ENCODE measurements at places on chromosomes 12 and 14.
A peak's percentile ranks its signal among the peaks of the same experiment; 100 is the strongest.

DNA sequence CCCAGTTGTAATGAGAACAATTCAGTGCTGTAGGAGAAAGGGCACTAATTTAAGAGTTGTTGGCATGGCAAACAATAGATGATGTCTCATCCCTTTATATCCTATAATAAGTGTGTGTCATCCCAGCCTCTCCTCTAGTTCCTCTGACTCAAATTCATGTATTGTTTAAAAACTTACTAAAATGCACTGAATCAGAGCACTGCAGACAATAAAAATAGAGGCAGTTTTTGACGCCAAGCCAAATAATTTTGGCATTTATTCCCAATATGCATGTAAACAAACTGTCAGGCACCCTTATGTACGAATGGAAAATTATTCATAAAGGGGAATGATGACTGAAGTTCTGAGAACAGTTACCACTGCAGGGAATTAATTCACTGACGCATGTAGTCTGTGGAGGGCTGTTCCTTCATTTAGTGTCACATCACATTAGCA, 57.9 kb upstream of the TMX1 start:
- DNase-seq: peak; percentile 29

DNA sequence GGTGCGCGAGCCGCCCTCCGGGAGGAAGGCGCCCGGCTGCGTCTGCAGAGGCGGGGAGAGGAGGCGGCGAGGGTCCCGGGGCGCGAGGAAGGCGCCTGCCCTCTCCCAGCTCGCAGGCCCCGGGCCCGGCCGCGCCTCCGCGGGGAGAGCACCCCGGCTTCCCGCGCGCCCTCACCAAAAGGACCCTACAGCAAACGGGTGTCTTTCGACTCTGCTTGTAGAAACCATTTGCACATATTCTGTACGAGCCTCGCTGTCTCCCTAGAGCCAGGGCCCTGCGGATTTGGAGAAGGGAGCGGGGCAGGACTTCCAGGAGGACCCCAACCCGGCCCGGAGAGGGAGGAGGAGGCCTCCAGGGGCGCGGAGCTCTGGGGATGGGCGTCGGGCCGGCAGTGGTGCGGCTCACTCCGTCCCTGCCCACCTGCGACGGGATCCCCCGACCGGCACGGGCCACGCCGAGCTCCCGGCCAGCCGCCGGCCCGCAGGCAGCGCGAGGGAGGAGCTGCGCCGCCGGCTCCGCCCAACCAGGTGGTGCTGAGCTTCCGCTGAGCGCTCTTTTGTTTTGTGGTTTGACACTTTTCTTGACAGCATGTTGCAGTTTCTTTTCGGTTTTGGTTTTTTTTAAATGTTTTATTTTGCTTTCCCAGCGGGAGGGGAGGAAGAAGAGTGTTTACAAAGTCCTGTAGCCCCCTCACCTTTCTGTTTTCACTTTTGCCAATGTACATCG, 103.3 kb upstream of the FKBP4 start:
- peak; percentile 18 for DNase-seq

- no peak for DNase-seq
Observed at GRCh38 chr12:5562581-5562980, 130.7 kb downstream of the NTF3 start.

GRCh38 chr12:48281811-48282210, 68.9 kb downstream of the ZNF641 start:
- no peak for DNase-seq

DNA sequence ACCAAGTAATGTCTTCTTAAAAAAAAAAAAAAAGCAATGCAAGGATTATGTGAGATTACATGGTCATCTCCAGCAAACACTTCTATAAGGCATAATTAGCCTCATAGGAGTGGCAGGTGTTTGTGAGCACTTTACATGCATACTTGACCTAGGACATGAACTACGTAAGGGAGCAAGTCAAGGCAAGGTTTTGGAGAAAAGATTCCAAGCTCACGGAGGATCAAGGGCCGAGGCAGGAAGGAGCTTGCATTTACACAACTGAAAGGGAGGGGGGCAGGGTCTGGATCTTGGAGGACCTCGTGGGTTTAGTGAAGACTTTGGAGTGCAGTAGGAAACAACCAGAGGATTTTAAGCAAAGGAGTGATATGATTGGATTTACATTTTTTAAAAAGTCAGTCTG, 112.5 kb downstream of the CCER1 start:
- DNase-seq: no peak

DNA sequence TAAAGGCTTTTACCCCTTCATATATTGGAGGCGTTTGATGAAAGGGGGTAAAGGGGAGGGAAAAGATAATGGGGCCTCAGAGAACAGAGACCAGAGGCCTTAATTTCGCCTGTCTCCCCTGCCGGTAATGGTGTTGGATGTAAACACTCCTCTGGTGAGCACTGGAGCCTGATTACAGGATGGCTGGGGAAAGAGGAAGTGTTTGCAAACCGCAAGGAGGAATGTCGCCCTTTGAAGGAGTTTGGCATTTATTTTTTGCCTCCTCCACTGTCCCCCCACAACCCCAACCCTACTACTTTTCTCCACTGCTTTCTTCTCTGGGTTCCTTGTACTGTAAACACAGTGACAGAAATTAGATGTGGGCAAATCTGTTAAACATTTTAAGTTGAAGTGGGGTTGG, 211.9 kb upstream of the TBX3 start:
- no peak for DNase-seq

Measured in kidney tubule cell (primary cell).